ENCODE measurements at places on chromosomes 6 and 20. TPM values are rescaled to one million over a fixed set of nuclear protein-coding genes. Genes with fewer than 3 reads are reported as not detected.

Gene PEX6
- total RNA-seq, result 61.3 TPM

Gene DDR1
- total RNA-seq, result 48.4 TPM

Gene RIMS1
- 2.3 TPM for total RNA-seq

Gene PRPH2
- total RNA-seq, result 0.91 TPM

Gene LRFN2
- not detected for total RNA-seq

Gene ASIP
- total RNA-seq, result not detected

Gene GFOD1
- 11.7 TPM for total RNA-seq

Gene CD109
- 46.1 TPM for total RNA-seq

Gene SAMD3
- total RNA-seq, result 9.3 TPM

Gene OR2B6
- 0.07 TPM for total RNA-seq

Gene BTNL2
- total RNA-seq, result not detected

Gene RUNX2
- 3.1 TPM for total RNA-seq

Gene EYA4
- 0.65 TPM for total RNA-seq

Gene C6orf118
- total RNA-seq, result not detected

Measured in smooth muscle cell of the pulmonary artery (primary cell).